Stimulated activated CD4-positive, alpha-beta T cell treated with anti-CD3 and anti-CD28 coated beads, TNF-alpha, amount 100 ng/mL, for 4 hours (primary cell): ENCODE measurements at places on chromosomes 1 and 21.

DNA sequence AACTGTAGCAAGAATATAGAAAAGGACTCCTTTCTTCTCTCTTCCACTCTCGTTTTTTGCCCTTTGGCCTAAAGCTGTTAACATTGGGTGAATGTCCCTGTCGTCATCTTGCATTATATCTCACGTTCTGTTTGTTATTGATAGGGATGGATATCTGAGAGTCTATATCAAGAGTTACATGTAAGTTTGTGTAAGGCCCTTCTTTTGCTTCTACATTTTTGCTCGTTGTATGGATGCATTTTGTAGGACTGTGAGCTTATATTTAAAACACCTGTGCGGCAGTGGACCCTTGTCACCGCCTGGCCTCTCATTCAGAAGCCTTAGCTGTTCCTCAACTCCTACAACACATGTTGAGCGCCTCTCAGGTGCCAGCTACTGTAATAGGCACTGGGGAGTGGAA is 211.9 kb downstream of the DISC1 start:
- DNase-seq, result no peak

- DNase-seq, result no peak
Measured at GRCh38 chr1:24898909-24899439, 31.1 kb downstream of the RUNX3 start.

GRCh38 chr1:203117611-203118575 is 9.6 kb upstream of the ADORA1 start:
- DNase-seq, result no peak

DNA sequence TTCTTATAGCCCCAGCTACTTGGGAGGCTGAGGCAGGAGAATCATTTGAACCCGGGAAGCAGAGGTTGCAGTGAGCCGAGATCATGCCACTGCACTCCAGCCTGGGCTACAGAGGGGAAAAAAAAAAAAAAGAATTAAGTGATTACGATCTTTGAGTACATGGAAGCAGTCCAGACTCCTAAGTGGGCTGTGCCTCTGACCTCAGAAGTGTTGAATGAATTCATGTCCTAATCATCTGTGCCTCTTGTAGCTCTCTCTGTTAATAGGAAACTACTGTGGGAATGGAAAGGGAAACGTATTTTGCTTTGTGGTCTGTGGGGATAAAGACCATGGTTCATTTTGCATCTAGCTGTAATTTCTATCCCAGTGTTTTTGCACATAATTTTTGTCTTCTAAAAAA is 8.4 kb upstream of the IVNS1ABP start:
- no peak for DNase-seq

- DNase-seq, result no peak
Measured at GRCh38 chr1:8525216-8525557, 207.3 kb downstream of the SLC45A1 start.
